Hematopoietic multipotent progenitor cell (in vitro differentiated cells): ENCODE measurements at places on chromosomes 1 and 21.

DNA sequence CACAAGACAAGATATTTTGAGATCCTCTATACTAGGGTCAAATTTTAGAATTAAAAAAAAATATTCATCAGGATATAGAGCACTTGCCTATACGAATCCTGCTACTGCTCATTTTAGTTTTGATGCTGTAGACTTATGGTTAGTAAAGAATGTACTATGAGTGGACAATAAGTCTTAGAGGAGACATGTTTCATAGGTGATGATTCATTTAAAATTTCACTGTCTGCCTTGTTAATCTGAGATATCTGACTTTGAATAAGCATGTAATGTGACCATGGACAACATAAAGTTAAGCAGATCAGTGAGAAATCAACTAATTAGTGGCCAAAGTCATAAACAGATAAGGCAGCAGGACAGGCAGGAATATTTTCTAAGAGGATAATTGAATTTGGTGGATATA lies 106.8 kb upstream of the HP1BP3 start:
- no peak for DNase-seq

DNA sequence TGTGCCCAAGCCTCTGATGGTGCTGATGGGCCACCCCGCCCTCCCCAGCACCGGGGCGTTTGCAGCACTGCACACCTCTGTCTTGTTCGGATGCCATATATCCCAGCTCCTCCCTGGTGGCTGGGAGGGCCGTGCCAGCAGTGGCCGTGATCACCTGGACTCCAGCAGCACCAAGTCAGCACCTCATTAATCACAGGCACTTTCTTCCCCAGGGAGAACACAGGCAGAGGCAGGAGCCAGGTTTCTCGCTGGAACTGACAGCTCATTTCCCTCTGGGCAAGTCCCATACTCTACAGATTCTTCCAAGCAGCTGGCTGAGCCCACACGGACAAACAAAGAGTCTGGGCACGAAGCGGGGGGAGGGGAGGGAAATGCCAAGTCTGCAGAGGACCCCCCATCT lies 141.7 kb upstream of the EDN2 start:
- no peak for DNase-seq

GRCh38 chr1:15942661-15943327 lies 33.1 kb downstream of the ZBTB17 start:
- no peak for DNase-seq

DNA sequence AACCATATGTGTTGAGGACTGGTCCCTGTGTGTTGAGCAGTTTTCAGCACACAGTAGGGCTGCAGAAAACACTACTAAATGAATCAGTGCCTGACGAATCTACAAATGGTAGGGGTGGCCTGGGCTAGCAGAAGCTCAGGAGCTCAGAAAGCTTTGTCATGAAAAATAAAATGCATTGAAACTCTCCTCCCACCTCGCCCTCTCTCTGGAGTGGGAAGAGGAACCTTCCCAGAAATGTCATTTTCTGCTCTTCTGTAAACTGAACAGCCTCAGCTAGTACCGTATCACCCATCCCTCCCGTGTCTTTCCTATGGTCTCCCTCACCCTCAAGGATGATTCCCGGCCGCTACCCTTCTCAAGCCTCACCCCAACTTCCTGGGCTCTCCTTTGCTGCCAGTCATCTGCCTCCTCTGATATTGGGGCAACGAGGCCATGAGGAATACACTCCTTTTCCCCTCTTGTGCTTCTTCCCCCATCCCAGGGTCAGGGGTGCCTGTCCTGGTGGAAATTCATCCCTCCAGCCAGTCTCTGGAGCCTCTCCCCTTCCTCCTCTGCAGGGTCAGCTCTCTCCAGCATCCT lies 734.5 kb downstream of the PTPRU start:
- DNase-seq, result no peak

DNA sequence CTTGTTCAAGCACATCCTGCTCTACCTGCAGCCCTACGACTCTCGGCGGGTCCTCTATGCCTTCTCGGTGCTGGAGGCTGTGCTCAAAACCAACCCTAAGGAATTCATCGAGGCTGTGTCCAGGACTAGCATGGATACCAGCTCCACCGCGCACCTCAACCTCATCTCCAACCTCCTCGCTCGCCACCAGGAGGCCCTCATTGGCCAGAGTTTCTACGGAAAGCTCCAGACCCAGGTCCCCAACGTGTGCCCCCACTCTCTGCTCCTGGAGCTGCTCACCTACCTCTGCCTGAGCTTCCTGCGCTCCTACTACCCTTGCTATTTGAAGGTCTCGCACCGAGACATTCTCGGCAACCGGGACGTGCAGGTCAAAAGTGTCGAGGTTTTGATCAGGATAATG lies 74.3 kb upstream of the MORC3 start:
- no peak for DNase-seq

- no peak for DNase-seq
Observed at GRCh38 chr1:191145834-191146233, 668.2 kb upstream of the BRINP3 start.

DNA sequence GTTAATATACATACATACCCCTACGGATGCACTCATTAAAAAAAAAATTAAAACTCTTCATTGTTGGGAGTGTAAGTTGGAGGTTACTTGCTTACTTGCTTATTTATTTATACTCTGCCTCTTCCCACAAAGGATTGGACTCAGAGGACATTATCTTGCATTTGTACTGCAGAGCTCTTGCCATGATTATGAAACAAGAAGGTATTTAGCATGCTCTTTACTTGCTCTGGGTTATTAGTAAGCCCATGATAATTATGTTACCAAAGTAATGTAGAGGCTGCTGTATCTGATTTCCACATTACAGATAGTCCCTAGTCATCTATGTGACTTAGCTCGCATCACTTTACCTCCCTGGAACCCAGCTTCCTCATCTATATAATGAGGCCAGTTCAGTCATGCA lies 355.1 kb upstream of the PTBP2 start:
- DNase-seq, result no peak

- no peak for DNase-seq
Observed at GRCh38 chr1:248842781-248843331, 4.8 kb downstream of the ZNF672 start.

GRCh38 chr1:55233145-55233777 lies 18.1 kb upstream of the USP24 start:
- no peak for DNase-seq

DNA sequence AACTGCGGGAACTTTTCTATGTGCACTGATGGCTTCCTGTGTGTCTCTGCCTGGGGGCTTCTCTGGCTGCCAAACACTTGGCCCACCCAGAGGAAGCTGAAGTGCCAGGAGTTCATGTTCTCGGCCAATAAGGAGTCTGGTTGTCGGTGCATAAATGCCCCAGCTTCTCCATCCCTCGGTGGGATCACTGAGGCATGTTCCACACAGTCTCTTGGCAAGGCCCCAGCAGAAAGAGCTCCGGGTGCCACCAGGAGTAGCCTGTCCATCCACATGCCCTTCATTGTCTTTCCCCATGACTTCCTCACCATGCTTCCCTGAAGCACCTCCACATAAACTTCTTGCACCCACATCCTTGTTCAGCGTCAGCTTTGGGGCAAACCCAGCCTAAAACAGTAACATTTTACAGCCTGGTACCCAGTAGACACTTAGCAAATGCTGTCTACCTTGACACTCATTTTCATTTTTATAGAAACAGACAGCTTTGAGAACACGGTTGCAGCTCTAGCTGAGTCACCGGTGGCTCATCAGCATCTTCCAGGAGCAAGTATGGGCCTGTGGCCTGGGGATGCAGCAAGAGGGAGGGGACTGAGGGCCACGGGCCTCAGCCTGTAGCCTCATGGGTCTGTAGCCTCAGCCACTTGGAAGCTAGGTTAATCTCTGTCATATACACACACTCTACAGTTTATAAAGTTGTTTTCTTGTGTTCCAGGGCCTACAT lies 14.8 kb upstream of the CDCP2 start:
- no peak for DNase-seq

- DNase-seq, result no peak
Observed at GRCh38 chr1:235423214-235423652, 56.0 kb downstream of the TBCE start.

GRCh38 chr1:34354367-34354766 lies 177.7 kb downstream of the C1orf94 start:
- no peak for DNase-seq

DNA sequence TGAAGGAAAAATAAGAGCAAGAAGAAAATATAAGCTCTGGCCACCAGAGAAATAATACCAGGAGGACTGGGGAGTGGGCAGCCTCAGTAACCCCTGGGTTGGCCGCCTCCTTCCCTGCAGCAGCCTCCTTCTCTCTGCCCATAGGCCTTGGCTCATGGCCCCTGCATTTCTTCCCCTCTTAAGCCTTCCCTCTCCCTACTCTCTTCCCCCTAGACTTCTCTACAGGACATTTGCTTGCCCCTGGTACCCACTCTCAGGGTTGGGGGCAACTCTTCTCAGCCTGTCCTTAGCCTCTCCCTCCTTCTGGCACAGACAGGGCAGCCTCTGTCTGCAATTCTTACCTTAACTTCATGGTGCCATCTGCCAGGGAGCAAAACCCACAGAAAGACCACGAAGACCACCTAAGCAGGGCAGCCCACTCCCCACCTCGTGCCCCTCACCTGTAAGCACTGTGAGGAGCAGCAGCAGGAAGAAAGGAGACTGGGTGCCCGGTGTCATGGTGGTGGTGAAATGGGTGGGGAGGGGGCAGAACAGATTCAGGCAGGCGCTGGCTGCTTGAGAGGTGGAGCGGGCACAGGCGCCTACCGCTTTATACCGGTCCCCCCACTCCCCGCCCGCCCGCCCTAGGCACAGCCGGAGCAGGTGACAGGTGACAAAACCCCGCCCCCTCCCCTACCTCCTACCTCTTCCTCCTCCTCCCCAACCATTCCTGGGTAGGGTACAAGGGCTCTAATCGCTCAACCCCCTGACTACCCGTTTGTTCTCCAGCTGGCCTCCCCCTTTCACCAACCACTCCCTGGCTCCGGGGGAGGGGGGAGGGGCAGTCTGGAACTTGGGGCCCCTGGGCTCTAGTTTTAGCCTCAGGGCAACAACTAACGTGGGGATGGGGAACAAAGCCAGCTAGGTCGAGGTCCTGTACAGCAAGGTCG lies 15.1 kb downstream of the THBS3 start:
- DNase-seq, result no peak

GRCh38 chr1:181469829-181470228 lies 13.5 kb upstream of the CACNA1E start:
- DNase-seq, result no peak
